ENCODE measurements at places on chromosomes 16 and 17.

DNA sequence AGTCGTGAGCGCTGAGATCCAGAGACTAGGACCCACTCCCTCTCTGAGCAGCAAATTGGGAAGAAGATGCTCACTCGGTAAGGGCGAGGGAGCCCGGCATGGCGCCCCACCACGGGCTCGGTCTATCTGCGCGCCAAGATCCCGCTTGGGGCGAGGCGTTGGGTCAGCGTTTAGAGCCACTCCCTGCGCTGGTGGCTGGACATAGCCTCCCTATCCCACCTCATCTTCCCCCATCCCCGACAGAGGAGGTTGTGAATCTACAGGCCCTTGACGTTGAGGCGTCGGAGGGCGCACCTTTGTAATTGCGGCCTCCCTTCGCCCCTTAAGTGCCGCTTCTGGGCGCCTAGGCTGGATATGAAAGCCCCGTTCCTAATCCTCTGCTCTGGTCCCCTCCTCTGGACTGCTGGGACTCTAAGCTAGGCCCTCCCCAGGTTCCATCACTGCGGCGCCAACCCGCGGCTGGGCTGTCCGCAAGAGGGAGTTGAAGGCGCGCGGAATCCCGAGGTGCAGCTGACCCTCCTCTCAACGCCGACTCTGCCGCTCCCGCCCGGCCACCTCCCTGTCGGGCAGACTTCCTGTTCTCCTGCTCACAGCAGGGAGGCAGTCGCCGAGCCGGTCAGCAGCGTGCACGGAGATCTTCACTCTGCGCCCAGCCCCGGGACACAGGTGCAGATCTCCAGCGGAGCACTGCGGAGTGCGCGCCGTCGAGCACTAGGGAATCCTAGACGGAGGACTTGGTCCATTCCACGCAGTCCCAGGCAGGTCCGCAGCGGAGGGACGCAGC is 16.1 kb upstream of the HOXB9 start:
- no peak for DNase-seq

DNA sequence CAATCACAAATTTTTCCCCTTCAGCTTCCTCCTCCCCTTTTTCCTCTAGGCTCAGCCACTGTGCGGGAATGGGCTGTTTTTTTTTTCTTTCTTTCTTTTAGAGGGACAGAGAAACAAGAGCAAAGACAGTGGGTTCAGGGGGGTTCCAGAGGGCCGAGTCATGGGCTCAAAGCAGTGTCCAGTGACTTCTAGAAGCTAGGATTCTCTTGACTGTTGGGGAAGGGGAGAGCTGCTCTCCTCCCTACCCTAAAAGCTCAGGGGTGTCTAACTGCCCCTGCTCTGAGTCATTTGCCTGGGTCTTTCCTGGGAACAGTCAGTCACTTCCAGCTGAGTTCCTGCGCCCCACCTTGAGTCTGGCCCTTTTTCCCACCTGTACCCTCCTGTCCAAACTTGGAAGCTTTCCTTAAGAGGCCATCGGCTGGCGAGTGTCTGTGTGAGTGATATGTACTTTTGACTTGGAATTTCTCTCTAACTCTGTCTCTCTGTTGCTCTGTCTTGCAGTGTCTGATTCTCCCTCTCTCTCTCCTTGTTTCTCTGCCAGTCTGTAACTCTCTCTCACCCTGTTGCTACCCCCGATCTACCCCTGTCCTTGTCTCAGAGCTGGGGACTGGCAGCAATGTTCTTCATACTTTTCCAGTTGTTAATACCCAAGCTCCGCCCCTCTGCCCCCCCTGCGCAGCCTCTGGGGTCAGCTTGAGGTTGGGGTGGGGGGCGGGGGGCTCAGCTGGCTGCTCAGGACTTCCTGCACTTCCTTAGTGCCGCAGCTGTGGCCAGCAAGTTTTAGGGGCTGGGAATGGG is 2.4 kb downstream of the THRA start:
- peak; percentile 81 for DNase-seq

- DNase-seq, result peak; percentile 69
Observed at GRCh38 chr17:9199571-9200551, 178.6 kb downstream of the NTN1 start.

- no peak for DNase-seq
Observed at GRCh38 chr17:57293077-57293476, 36.8 kb downstream of the MSI2 start.

DNA sequence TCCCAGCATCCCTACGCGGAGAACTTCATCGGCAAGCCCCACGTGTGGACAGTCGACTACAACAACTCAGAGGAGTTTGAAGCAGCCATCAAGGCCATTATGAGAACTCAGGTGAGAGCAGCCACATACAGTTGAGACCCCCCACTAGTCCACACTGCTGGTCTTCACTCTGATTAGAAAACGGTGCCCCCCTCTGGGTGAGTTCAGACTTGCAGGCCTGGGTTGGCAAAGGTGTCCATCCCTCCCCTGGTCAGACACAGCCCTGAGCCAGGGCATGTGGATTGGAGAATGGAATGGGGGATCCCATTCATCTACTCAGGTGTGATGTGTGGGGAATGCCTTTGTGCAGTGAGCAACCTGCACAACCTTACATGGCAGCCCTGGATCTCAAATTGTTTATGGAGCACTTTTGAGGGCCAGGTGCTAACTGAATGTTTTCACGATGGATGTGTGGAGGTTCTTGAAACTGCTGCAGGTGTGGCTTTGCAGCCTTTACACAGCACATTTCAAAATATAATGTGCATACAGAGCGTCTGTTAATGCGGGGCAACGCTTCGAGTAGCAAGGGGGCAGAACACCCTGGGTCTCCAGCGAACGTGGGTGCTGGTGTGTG is 72.6 kb downstream of the MGAT5B start:
- no peak for DNase-seq

Measured in femur (tissue), 1 donor.